ENCODE measurements at places on chromosomes 4 and X.
A peak's percentile ranks its signal among the peaks of the same experiment; 100 is the strongest.

DNA sequence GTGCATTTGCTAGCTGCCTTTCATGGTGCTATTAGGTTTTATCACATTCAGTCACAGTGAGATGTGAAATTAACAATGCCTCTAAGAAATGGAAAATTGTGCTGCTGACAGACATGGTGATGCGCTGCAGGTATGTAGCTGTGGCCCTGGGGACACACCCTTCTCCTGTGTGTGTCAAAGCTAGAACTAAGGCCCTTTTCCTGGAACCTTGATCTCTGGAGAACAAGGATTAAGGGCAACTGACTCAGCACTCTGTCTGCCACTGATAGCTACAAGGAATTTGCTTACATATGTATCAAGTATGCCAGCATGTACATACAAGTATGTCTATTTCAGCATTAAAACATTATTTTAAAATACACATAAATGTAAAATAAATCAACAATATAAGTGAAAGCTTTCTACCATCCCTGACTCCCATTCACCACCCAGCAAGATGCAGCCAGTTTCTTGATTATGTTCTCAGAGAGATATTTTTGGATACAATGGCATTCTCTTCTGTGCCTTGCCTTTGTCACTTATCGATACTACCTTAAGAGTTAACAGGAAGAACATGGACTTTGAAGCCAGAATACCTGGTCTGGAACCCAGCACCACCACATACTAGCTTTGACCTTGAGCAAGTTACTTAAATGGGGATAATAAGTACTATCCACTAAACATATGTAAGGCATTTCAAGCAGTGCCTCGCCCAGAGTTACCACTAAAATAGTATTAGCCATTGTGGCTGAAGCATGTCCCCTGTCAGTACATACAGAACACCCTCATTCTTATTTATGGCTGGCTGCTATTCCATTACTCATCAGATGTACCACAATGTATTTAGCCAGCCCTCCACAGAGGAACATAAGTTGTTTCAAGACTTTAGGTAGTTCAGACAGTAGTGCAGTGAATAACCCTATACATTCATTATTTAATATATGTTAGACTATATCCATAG is 68.5 kb downstream of the NPNT start:
- no peak for DNase-seq

- DNase-seq, result no peak
Measured at GRCh38 chr4:86627462-86628135, 33.5 kb downstream of the PTPN13 start.

- DNase-seq, result peak; percentile 62
Measured at GRCh38 chr4:80202190-80202711, 4.9 kb downstream of the PRDM8 start.

DNA sequence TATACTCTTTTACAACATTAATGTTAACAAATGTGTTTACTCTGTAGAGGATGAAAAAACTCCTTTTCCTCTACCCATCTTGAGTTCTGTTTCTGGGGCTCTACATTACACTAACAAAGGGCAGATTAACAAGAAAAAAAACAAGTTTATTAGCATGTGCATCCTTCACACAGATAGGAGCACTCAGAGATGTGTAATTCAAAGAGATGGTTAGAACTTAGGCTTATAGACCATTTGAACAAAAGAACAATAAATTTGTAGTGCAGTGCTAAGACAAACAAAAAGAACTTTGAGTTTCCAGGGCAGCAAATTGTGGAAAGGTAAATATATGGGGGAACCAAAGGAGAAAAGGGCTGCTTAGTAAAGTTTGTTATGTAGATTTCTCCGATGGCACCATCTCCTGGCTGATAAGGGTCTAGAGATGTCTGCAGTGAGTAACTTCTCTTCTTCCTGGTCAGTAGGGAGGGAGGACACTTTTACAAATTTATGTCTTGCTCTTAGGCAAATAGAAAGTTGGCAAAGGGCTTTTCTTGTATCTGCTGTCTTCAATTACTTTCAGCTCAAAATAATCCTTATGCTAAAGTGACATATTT is 1249.9 kb upstream of the TENM3 start:
- no peak for DNase-seq

DNA sequence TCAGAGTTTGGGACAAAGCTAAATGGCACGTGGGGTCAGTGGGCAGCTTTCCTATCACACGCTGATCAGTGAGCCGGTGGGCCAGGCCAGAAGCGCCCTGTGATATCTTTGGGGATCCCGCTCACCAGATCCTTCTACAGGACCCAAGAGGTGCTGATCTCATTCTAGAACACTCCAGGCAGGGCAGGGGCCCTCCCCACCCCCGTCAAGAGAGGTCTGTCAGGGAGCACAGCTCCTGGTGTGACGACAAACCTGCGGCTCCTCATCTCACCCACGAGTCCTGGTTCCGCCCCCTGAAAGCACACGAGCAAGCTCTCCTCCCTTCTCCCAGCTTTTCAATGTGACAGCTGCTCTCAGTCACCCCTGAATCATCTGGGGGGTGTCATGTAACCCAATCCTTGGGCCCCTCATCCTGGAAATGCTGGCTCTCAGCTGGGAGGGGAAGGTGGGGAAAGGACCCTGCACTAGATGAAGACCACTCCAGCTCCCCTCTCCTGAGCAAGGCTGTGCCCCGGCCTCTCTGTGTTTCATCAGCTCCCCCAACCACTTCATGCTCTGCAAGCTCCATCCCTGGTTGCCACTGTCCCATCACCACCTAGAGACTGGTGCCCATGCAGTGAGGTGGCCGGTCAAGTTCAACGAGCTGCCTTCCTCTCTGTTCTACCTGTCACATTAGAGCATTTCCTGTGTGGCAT is 4.6 kb downstream of the HCFC1 start:
- no peak for DNase-seq

DNA sequence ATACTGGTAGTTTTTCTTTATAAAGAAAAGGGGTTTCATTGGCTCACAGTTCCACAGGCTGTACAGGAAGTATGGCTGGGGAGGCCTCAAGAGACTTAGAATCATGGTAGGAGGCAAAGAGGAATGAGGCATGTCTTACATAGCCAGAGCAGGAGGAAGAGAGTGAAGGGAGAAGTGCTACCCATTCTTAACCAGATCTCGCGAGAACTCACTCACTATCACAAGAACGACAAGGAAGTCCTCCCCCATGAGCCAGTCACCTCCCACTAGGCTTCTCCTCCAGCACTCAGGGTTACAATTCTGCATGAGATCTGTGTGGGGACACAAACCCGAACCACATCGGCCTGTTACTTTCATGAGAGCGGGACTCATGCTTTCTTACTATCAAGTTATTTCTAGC is 240.5 kb downstream of the TENM3 start:
- no peak for DNase-seq

All from stimulated activated CD8-positive, alpha-beta memory T cell treated with anti-CD3 and anti-CD28 coated beads, Interleukin-15, amount 100 ng/mL, for 24 hours (primary cell).